ENCODE measurements at places on chromosomes 4 and X.

DNA sequence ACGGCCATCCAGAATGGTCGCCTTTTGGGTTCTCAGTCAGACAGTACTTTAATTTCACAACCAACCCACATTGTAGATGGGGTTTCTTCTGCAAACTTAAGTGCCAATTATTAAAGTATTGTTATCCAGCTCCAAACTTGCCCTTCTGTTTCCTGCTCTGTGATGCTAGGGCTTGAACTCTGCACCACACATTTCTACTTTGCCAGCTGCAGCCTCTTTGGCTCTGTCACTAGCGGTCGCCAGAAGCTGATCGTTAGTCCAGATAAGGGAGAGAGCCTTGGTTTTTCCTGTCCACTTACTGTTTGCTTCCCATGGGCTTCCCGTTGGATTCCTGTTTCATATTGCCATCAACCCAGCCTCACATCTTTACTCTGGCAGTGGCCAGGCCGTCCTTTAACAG is 196.6 kb downstream of the ASB9 start:
- no peak for DNase-seq

- no peak for DNase-seq
These were observed 4.5 kb downstream of the CXXC4 start for GRCh38 chr4:104490096-104490769.

GRCh38 chr4:24777536-24778463 is 17.6 kb upstream of the SOD3 start:
- no peak for DNase-seq

GRCh38 chr4:151469970-151470369 is 61.0 kb downstream of the FHIP1A start:
- DNase-seq = no peak

GRCh38 chrX:153726286-153727122 is 1.8 kb downstream of the ABCD1 start:
- no peak for DNase-seq

- DNase-seq = no peak
These were observed 45.2 kb upstream of the CEP135 start for GRCh38 chr4:55903577-55903976.

DNA sequence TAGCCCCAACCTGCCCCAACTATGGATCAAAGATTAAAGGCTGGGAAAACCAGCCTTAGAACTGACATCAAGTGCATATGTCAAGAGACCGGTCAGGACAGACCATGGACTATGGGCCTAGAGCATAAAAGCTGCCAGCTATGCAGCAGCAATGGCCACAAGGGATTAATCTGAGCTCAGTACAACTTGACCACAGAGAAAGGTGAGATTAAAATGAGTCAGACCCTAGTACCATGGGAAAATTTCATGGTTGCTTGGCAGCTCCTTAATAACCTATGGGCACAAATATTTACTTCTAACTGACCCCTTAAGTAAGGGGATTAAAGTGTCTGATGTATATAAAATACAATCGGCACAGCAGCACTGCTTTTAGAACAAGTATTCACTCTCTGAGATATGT is 54.4 kb downstream of the CBR4 start:
- DNase-seq = no peak

- DNase-seq = no peak
These were observed 107.7 kb downstream of the FRMPD4 start for GRCh38 chrX:12245650-12246645.

DNA sequence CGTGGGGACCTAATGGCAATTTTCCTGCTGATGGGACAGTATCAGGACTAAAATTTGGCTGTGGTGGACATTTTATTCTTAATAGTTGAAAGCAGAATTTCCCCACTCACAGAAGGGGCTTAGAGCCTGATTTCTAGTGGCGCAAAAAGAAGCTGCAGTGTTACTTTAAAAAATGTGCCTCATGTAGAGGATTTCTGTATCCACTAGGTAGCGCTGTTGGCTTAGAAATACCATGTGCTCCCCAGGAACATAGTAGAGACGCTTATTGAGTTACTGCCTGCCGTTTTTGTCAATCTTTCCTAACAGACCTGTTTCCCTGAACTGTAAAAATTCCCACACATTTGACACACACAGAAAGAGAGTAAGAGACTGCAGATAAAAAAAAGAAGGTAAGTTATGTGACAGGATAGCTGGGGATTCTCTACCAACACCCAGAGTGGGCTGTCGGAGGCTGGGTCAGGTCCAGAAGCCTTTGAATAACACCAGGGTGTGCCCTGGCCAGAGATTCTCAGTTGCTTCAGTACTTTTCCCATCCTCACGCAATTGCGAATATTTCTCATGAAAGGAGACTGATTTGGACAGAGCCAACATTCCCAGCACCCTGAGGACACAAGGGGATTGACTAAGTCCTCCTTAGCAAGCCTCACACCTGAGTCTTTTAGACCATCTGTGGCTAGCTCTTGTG is 88.4 kb downstream of the ZXDA start:
- DNase-seq = peak; percentile 0

- no peak for DNase-seq
These were observed 2.4 kb downstream of the CORIN start for GRCh38 chr4:47835494-47835893.

DNA sequence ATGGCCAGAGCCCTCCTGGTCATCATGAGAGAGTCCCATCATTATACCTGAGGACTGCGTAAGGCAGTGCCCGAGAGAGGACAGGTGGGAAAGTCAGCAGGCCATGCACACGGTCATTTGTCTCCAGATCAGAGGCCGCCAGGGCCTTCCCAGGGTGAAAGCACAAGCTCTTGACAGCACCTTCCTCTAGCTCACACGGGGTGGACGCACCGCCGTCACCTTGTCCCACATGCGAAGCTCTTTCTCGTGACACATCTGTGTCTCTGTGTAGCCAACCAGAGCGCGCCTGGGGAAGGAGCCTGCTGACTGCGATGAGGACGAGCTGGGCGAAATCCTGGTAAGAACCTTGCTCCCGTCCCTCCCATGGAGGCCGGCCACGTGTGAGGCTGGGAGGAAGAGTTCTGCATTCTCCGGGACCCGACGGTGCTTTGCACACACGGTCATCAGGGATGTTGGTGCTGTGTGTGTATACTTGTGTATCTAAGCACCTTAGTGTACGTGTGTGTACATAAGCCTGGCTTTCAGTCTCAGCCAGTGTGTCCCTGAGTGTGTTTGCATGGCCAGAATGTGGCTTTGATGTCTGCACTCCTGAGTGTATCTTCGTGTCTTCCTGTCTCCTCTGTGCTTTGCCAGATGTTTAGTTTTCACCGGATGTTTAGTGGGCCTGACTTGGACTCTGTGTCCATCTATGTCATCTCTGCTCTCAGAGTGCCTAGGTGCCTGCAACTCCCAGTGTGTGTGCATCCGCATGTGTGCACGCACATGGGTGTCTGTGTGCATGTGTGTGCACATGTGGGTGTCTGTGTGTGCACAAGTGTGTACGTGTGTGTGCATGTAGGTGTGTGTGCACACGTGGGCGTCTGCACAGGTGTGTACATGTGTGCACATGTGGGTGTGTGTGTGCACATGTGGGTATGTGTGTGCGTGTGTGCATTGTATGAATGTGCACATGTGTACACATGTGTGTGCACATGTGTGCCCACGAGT is 15.1 kb downstream of the ATP5ME start:
- no peak for DNase-seq

GRCh38 chr4:1240721-1241465 is 8.0 kb downstream of the CTBP1 start:
- DNase-seq = no peak

DNA sequence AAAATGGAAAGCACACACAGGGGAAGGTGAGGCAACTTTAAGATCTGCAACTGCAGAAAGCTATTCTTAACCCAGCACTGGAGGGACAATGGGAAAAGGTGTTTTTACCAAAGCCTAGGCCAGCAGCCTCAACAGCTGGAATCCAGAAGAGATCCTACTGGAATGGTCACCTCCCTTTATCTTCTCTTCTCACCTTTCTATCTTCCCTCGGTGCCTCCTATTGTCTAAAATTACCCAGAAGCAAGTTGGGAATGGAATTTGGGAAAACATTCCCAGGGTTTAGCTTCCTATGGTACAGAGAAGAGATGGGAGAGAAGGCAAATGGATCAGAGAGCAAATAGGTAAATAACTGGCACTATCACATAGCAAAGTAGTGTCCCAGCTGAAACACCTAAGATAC is 73.1 kb downstream of the TIGD2 start:
- no peak for DNase-seq

GRCh38 chrX:46754036-46754435 is 4.9 kb downstream of the SLC9A7 start:
- DNase-seq = no peak

- no peak for DNase-seq
These were observed 5.9 kb downstream of the APOO start for GRCh38 chrX:23901805-23902204.

GRCh38 chr4:172648471-172648870 is 520.1 kb upstream of the GALNT7 start:
- DNase-seq = no peak

GRCh38 chr4:2804973-2805501 is 12.2 kb downstream of the SH3BP2 start:
- no peak for DNase-seq

- DNase-seq = no peak
These were observed 62.5 kb downstream of the CHRDL1 start for GRCh38 chrX:110733166-110733565.

GRCh38 chrX:139423186-139423585 is 107.4 kb upstream of the F9 start:
- no peak for DNase-seq

DNA sequence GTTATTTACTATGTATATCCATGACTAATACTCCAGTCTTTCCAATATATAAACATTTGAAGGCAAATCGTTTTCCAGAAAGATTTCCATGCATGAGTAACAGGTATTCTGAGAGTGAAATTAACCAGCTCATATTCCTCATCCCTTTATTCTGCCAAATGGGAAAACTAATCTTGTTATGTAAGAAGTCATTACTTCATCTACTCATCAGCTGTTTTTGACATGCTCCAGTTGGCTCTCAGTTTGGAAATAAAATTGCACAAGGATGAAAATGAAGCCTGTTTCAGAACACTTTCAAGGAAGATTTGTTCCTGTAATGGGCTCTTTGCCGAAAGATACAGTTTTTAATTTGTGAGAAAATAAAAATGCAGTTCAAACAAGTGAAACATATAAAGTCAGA is 121.9 kb downstream of the KCTD8 start:
- DNase-seq = no peak

DNA sequence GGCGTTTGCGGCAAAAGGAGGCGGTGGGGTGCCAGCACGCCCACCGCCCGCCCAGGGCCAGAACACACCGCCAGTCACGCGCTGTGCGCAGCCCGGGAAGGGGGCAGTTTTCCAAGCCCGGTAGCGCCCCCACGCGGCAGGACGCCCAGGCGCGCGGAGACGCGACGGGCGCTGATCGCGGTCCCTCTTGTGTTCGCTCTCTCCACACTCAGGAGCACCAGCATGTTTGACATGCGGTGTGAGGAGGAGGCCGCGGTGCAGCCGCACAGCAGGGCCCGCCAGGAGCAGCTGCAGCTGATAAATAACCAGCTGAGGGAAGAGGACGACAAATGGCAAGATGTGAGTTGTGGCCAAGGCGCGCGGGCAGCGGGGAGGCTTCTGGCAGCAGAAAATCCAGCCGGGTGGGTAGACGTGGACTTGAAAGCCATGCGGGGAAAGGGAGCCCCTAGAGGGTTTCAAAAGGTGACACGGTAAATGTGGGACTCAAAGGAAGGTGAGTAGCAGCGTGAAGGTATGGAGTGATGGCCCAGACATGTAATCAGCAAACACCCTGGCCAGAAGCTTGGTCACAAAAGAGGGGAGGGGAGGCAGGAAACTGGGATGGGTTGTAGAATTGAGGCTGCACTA is 104.1 kb downstream of the PHOX2B start:
- DNase-seq = peak; percentile 19

GRCh38 chr4:83139514-83140156 is 25.1 kb upstream of the PLAC8 start:
- no peak for DNase-seq

DNA sequence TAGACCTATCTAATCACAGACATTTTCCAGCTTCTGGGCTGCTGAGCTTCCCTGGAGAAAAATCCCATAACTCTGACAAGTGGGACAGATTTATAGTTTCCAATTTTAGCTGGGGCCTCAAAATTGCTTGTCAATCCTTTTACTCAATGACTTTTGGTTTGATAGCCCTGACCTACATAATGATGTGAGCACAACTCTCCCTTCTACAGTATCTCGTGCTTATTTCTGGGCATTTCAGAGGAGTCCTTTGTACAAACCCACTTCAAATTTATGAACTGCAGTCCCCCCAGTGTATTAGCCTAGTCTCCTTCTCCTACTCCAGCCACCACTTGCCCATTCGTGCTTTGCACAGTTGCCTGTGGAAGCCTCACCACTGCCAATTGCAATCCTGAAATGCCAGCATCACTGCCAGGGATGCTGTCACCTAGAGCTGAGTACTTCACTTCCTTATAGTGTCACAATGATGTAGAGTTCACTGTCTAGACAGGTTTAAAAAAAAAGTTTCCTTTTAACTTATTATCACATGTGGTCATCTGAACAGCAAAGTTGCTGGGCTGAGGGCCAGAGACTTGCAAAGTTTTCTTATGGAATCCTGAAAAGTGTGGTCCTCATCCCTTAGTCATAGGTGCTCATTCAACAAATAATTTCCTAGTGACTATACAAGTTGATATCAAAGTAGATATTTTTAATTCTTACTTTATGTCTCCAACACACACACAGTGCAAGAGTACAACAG is 21.2 kb downstream of the TRAM1L1 start:
- DNase-seq = no peak

DNA sequence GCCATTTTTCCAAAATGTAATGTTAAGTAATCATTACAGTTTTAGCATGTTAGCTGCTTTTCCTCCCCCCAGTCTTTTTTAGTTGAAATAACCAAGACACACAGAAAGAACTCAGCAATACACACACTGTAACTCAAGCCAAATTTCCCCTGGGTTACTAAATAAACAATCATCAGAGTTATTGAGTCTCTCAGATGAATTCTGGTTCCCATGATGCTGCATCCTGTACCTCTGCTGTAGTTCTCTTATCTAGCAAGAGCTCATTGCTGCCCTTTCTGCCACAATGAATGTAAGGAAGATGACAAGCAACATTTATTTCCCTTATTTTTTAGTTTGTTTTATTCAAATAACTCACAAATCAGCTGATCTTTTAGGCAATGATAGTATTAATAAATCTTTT is 185.1 kb downstream of the ARHGAP6 start:
- no peak for DNase-seq

DNA sequence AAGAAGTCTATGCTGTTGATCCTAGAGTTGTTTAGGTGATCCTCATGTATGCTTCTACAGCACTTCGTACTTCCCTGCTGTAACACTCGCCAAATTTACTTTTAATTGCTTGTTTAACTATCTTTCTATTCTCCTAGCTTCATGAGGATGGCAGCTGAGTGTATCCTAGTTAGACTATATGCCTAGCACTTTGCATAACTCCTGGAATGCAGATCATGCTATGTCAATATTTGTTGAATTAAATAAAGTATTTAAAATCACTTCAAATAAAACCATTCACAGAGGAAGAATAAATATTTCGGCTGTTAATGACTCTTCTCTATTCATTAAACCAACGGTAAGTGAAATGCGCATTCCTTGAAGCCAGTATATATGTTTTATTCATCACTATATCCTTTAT is 55.1 kb downstream of the F9 start:
- no peak for DNase-seq

DNA sequence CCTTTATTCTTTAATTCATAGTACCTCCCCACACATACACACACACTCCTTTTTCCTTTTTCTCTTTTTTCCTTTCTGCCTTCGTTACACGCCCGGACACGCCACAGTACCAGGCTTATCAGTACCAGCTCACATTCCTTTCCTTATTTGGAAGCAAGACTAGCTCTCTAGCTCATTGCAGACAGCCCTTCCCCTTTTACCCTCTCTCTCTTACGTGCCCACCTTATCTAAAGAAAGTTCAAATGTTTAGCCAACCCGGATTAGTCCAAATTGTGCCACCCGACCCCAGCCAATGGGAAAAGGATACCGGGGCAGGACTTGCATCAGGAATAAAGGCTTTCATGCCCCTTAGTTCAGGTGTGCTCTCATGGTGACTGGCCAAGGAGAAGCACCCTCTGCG is 194.7 kb upstream of the VCX3A start:
- DNase-seq = no peak
